Activated T-helper 2 cell treated with anti-CD3 and anti-CD28 coated beads, Interferon-gamma antibody, Interleukin-2, Interleukin-4, amounts not matched to agents 10 μg/mL and 5 μg/mL and 100 μg/mL, durations not matched to agents 14 hours and 24 hours and 36 hours (primary cell): ENCODE measurements at places on chromosomes 3 and 15. TPM values are rescaled to one million over a fixed set of nuclear protein-coding genes. Genes with fewer than 3 reads are reported as not detected.

DNA sequence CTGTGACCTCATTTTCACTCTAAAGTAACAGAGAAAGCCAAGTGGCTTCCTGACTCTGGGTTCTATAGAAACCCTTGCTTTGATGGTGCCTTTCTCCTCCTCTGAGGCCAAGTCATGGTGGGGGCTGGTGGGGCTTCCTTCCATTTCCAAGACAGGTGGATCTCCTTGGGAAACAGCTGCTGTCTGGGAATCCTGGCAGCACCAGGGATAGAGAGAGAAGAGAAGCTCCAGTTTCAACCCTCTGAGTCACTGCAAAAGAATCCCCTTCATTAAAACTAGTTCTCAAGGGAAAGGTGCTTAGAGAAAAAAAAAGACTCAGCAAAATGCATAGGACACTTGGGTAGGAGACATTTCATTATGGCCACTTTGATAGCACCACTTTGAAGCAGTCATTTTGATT, 614.4 kb downstream of the FHIT start:
- no peak for DNase-seq

- DNase-seq = no peak
Observed at GRCh38 chr3:196115678-196116083, 33.8 kb upstream of the TFRC start.

DNA sequence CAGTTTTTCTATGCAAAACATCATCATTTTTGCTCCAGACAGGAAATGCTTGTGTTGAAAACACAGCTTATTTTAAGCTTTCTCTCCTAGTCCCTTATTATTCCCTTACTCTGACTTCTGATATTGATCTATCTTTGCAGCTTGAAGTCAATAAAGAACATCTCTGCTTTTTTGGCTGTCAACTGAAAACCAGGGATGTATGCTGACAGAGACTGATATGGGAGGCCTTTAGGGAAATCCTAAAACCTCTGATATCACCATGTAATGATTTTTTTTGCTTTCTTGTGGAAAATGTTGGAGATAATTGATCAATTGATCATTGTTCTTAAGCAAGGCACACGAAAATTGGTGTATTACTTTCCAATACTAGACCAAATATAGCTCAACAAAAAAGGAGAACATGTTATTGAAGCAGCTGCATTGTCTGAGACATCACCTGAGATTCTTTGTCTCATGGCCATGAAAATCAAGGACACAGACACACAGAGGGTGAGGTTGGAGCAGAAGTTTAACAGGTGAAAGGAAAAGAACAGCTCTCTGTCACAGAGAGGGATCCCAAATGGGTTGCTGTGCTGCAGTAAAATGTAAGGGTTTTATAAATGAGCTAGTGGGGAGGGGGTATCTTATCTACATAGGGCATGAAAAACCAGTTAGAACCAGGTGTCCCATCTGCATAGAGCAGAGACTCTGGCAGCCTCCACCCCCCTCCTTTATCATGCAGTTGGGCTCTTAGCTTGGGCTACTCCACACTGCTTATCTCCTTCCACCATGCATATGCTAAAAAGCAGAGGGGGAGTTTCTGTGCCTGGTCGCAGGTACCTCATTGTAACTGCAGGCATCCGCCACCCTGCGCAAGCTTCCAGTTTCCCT, 17.0 kb upstream of the SENP7 start:
- no peak for DNase-seq

GRCh38 chr15:71052356-71052755, 62.9 kb upstream of the THSD4 start:
- DNase-seq = no peak

- no peak for DNase-seq
Observed at GRCh38 chr15:69341356-69341755, 42.6 kb downstream of the PAQR5 start.

DNA sequence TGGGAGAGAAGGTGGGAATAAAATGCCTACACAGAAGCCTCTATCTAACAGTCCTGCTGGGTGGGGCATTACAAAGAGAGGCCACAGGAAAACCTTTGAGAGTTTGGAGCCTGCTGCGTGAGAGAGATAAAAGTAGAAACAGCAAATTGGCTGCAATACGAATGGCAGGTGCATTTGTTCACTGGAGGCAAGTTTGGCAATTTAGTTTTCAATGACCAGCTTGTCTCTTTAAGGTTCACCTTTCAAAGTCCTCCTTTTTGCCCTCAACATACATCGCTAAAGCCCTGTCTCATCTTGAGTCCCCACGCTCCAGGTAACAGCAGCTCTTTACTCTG, 405.7 kb downstream of the LSAMP start:
- no peak for DNase-seq

DNA sequence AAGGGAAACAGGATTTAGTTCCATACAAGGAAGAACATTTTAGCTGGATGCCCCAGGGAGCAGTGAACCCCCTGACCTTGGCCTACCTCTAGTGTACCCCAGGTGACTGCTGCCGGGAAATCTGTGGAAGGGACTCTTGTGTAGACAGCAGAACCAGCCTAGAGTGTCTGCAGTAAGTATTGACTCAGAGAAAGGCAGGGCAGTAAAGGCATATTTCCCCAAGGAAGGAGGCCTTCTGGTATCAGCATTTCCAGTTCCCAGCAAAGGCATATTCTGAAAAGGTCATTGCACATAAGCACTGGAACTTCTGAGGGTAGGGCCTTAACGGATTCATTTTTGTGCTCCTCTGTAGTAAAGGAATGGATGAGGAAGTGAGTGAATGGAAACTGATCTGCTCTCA, 246.2 kb downstream of the FAM43A start:
- no peak for DNase-seq

DNA sequence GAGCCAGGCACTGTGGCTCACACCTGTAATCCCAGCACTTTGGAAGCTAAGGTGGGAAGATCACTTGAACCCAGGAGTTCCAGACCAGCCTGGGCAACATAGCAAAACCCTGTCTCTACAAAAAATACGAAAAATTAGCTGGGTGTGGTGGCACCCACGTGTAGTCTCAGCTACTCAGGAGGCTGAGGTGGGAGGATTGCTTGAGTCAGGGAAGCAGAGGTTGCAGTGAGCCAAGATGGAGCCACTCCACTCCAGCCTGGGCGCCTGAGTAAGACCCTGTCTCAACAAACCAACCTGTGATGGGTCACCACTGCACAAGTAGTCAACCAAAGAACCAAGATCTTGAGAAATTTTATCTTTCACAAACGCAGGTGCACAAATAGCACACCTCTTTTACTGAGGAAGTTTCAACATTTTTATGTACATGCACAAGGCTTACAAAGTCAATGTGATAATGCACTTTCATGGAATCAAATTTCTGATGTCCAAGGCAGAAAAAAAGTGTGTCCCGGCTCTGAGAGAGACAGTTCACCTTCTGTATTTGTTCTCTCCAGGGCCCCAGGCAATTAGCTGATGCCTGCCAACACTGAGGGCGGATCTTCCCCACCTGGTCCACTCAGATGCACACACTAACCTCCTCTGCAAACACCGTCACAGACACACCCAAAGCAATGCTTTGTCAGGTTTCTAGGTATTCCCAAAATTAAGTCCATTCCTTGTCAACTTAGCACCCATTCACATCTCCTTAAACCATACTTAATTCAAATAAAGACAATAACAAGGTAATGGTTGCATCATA, 12.4 kb downstream of the ACAA1 start:
- DNase-seq = no peak

Gene FBXW12
- total RNA-seq = 0.14 TPM in 1 of 2 replicates, not detected in the other

Gene CCR4
- 237 and 241 TPM in 2 replicates for total RNA-seq

Gene PLA2G4E
- not detected in 2 replicates for total RNA-seq
